ENCODE measurements at places on chromosomes 11 and 22. TPM values are rescaled to one million over a fixed set of nuclear protein-coding genes. Genes with fewer than 3 reads are reported as not detected.
A peak's percentile ranks its signal among the peaks of the same experiment; 100 is the strongest.

Gene UCP3
- 0.59 TPM for total RNA-seq

Gene SMTNL1
- total RNA-seq: not detected

Gene GAL3ST1
- total RNA-seq: not detected

Gene CYTH4
- total RNA-seq: 0.59 TPM

GRCh38 chr11:96464700-96465307 is 75.0 kb downstream of the JRKL start:
- no peak overlapping the region for H3K27ac ChIP-seq
- peak; percentile 86 for DNase-seq
- no peak overlapping the region for H3K4me3 ChIP-seq

DNA sequence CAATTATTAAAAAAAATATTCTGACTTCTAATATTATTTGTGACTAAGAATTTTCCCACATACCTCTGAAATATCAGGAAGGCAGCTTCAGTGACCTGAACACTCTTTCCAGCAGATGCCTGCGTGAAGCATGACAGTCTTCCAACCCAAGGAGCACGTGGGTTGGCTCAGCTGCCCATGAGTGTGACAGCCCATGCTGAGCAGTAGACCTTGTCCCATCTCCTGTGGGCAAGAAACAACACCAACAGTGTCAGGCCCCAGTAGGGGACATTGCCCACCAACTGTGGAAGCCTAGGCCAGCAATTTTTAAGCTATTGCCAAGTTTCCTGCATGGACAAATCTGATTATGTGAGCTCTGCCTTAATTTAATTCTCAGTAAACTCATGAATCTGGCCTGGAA is 66.4 kb upstream of the OLFML1 start:
- DNase-seq: no peak
- no peaks in the 10 kb centered on the region for H3K4me1 ChIP-seq
- H3K27me3 ChIP-seq: no peaks in the 10 kb centered on the region

- no peak for DNase-seq
- no peak overlapping the region for H3K4me3 ChIP-seq
- no peak overlapping the region for H3K27ac ChIP-seq
- no peaks in the 10 kb centered on the region for H3K27me3 ChIP-seq
- H3K4me1 ChIP-seq: no peaks in the 10 kb centered on the region
Measured at GRCh38 chr11:84413549-84413948, 1127.4 kb upstream of the CCDC90B start.

- no peak overlapping the region for H3K4me3 ChIP-seq
- H3K36me3 ChIP-seq: no peaks in the 10 kb centered on the region
- no peak overlapping the region for H3K27ac ChIP-seq
- DNase-seq: no peak
- H3K27me3 ChIP-seq: peaks cover 3% of the 10 kb centered on the region
Measured at GRCh38 chr22:27540656-27541396, 260.7 kb downstream of the MN1 start.

DNA sequence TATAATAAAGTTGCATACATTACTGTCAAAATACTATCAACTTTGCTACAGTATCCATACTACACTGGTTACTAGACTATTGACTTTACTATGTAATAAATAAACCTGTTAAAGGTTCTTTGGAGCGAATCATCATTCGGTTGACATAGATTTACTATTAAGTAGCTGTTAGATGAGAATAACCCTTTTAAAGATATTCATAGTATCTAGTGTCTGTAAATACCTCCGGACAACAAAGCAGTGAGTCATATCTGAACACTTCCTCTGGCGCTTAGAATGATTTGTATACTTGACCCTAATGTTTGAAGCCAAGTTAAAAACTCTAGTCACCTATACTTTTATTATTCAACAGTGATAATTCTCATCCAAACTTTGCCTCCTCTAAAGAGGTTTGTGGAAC is 84.7 kb downstream of the MSANTD4 start:
- H3K4me3 ChIP-seq: no peak overlapping the region
- no peaks in the 10 kb centered on the region for H3K4me1 ChIP-seq
- DNase-seq: no peak
- no peaks in the 10 kb centered on the region for H3K36me3 ChIP-seq

- H3K27me3 ChIP-seq: no peaks in the 10 kb centered on the region
- H3K27ac ChIP-seq: no peak overlapping the region
- H3K36me3 ChIP-seq: no peaks in the 10 kb centered on the region
- H3K4me3 ChIP-seq: no peak overlapping the region
- H3K4me1 ChIP-seq: no peaks in the 10 kb centered on the region
Measured at GRCh38 chr11:31560842-31561476, 51.4 kb downstream of the ELP4 start.

DNA sequence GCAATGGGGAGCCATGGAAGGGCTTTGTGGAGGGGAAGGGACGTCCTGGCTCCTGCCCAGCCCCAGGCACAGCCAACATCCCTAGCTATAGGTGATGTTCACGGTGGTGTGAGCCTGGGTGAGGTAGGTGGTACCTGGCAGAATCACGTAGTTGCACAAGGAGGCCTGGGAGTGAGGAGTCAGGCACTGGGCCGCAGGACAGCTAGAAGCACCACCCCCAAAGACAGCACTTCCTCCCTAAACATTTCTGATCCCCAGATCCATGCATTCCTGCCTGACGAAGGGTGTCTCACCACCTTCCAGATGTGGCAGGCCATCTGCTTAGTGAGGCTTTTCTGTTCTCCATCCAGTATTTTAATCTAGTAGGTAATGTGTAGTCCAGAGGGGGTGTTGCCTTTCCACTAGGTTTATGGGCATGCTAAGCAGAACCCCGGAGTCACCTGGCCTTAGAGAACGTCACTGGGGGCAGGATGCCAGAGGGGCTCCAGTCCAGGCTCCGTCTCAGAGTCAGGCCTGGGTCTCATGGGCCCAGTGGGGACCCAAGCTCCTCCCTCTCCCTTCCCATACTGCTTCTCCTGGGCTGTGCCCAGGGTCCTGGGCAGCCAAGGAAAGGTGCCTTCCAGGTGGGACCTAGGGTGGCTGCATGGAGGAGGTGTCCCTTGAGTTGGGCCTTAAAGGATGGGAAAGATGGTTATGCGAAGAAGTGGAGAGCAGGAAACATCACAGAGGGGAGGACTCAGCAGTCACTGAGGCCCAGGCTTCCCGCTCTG is 56.2 kb downstream of the OTOG start:
- no peaks in the 10 kb centered on the region for H3K4me1 ChIP-seq
- H3K27me3 ChIP-seq: peaks cover 3% of the 10 kb centered on the region
- peak; percentile 66 for DNase-seq
- H3K36me3 ChIP-seq: no peaks in the 10 kb centered on the region
- H3K4me3 ChIP-seq: no peak overlapping the region

DNA sequence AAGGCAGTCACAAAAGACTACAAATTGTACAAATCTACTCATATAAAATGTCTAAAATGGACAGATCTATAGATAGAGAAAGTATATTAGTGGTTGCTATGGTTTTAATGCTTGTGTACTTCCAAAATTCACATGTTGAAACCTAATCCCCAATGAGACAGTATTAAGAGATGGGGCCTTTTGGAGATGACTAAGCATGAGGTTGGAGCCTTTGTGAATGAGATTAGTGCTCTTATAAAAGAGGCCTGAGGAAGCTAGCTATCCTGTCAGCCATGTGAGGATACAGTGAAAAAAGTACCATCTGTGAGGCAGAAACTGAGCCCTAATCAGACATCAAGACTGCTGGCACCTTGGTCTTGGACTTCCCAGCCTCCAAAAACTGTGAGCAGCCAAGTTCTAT is 82.6 kb downstream of the CYP2R1 start:
- H3K27me3 ChIP-seq: no peaks in the 10 kb centered on the region
- DNase-seq: no peak
- no peaks in the 10 kb centered on the region for H3K36me3 ChIP-seq
- no peak overlapping the region for H3K27ac ChIP-seq

- H3K36me3 ChIP-seq: peaks cover 40% of the 10 kb centered on the region
- H3K27me3 ChIP-seq: no peaks in the 10 kb centered on the region
- no peak overlapping the region for H3K4me3 ChIP-seq
- peaks cover 31% of the 10 kb centered on the region for H3K4me1 ChIP-seq
- peak overlapping the region; percentile 92 for H3K27ac ChIP-seq
Measured at GRCh38 chr22:21941921-21942320, 10.7 kb downstream of the PPM1F start.

- H3K27ac ChIP-seq: no peak overlapping the region
- peaks cover 51% of the 10 kb centered on the region for H3K36me3 ChIP-seq
- no peak for DNase-seq
- H3K4me3 ChIP-seq: no peak overlapping the region
- H3K27me3 ChIP-seq: no peaks in the 10 kb centered on the region
- H3K4me1 ChIP-seq: peaks cover 3% of the 10 kb centered on the region
Measured at GRCh38 chr11:18408558-18409291, 3.4 kb upstream of the LDHC start.

DNA sequence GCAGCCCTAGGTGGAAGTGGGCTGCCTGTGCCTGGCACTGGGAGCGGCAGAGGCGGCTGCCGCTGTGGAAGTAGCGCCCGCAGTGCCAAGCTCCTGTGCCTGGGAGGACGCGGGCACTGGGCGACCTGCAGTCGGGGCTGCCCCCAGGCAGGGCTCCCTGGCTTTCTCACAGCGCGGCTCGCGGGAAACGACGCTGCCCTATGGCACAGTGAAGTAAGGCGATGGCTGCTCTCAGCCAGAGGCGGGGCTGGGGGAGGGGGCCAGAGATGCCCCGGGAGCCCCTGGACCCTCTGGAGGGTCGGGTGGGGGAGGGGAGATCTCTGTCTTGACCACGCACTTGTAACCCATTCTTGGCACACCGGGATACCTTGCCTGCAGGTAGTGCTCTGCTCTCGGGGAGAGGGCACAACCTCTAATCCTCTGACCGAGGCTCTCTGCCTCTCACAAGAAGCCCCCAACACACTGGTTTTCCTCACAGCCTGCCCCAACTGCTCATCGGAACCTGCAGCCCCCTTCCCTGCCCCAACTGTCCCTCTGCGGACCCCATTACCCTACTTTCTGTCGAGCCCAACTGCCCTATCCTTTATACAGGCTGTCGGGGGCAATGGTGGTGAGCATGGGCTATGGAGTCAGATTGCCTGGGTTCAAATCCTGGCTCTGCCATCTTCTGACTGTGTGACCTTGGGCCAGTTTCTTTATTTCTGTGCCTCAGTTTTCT is 32.2 kb upstream of the TRIM29 start:
- H3K4me1 ChIP-seq: peaks cover 7% of the 10 kb centered on the region
- H3K27me3 ChIP-seq: peaks cover 58% of the 10 kb centered on the region
- no peaks in the 10 kb centered on the region for H3K36me3 ChIP-seq
- DNase-seq: no peak

DNA sequence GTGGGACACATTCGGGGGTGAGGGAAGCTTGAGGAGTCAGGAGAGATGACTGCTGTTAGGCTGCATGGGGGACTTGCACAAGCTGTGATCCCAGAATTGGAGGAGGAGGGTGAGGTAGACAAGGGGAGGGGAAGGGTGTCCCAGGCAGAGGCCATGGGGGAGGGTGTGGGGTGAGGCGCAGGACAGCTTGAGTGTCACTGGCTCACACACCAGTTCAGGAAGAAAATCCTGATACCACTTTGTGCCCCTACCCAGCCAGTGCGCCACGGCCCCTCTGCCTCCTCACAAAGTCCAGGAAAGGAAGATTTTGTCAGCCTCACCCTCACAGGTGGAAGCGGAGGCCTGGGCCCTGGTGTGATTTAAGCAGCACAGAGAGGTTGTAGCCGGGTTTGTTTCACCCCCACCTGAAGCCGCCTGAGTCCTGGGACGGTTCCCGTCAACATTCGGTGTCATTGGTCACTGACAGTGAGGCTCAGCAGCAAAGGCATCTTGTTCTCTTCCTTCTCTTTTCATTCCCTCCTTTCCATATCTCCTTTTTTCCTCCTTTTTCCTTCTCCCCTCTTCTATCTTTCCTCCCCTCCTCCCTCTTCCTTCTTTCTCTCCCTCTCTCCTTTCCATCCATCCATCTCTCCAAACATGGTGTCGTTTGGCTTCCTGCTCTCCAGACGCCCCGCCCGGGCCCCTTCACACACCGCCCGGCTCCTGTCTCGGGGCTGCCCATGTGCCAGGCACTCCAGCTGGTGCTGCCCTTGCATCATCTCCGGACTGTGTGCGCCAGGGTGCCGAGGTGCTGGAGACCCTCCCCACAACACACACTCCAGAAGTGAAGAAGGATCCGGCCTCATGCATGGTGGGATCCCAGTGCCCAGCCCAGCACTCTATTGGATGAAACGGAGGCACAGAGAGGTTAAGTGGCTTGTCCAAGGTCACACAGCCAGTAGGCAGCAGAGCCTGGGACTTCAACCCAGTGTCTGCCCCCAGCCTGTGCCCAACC is 89.3 kb downstream of the MPPED1 start:
- no peaks in the 10 kb centered on the region for H3K27me3 ChIP-seq
- no peak overlapping the region for H3K4me3 ChIP-seq
- DNase-seq: peak; percentile 82
- no peaks in the 10 kb centered on the region for H3K36me3 ChIP-seq
- no peaks in the 10 kb centered on the region for H3K4me1 ChIP-seq

DNA sequence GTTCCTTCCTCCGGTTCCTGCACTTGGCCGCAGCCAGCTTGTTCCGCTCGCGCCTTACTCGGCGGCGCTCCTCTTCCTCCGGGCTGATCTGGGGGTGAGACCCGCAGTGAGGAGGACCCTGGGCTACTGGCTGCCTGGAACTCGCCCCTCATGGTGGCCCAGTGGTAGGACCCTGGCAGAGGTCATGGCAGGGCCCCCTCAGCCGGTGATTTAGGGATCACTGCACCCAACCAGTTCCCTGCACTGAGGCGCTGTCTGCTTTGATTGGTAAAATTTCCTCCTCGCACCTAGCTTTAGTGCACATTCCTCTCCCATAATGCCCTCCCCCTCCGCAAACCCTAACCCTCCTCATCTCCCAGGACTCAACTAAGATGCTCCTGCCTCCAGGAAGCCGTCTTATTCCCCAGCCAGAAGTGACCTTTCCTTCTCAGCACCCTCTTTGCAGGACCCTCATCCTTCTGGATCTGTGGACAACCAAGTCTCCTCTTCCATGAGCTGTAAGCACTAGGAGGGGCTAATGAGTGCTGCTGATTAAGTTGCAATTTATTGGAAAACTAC is 3.6 kb downstream of the CCDC85B start:
- H3K27me3 ChIP-seq: no peaks in the 10 kb centered on the region
- peak overlapping the region; percentile 56 for H3K27ac ChIP-seq
- peak; percentile 72 for DNase-seq
- no peak overlapping the region for H3K4me3 ChIP-seq
- H3K4me1 ChIP-seq: peaks cover 82% of the 10 kb centered on the region

GRCh38 chr11:24642648-24643047 is 145.8 kb downstream of the LUZP2 start:
- DNase-seq: no peak
- no peak overlapping the region for H3K4me3 ChIP-seq
- no peaks in the 10 kb centered on the region for H3K4me1 ChIP-seq
- no peaks in the 10 kb centered on the region for H3K27me3 ChIP-seq

DNA sequence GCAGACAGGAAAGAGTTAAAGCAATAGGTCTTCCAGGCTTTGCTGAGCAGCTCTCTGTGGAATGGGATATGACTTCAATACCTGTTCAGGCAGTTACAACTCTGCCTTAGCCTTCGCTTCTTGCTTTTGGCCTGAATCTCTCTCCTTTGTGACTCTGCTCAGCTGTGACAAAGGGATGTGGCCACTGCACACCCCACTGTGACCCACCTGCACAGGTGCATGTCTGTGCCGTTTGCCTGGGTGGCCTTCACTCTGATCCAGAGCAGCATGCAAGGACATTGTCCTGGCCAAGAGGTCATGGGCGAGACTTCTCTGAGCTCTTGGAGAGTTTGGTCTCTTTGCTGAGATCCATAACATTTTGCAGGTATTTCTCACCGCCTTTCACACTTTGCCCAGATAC is 891.3 kb downstream of the BRD1 start:
- no peaks in the 10 kb centered on the region for H3K4me1 ChIP-seq
- no peak overlapping the region for H3K27ac ChIP-seq
- H3K4me3 ChIP-seq: no peak overlapping the region
- DNase-seq: no peak
